PC-3 (cell line): ENCODE measurements at places on chromosomes 4 and X.
A peak's percentile ranks its signal among the peaks of the same experiment; 100 is the strongest.

DNA sequence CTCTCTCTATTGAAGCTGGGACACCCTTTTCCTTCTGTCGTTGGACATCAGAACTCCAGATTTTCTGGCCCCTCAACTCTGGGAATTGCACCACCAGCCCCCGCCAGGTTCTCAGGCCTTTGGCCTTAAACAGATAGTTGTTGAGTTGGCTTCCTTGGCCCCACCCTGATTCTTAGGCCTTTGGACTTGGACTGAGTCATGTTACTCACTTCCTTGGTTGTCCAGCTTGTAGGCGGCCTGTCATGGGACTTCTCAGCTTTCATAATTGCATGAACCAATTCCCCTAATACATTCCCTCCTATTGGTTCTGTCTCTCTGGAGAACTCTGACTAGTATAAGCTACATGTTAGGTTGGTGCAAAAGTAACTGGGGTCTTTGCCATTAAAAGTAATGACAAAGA, 195.7 kb downstream of the GPAT3 start:
- no peaks in the 10 kb centered on the region for H3K36me3 ChIP-seq
- no peaks in the 10 kb centered on the region for H3K27me3 ChIP-seq
- no peak overlapping the region for H3K4me3 ChIP-seq
- peak; percentile 63 for DNase-seq
- H3K27ac ChIP-seq: no peak overlapping the region

DNA sequence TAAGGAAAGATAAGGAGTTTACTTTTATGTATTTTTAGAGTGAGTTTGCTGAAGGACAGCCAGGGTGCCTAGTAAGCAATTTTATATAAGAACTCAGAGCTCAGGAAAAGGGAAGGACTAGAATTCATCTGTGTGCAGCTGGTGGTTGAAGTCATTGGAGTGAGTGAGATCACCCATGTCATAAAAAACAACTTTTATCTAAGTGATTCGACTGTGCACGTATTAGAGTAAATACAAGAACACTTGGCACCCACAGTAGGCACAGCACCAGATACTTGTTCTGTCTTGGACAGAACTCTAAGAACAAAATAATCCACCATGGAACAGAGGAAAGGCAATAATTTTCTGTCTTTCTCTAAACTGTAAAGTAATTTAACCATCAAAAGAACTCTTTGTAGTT, 31.6 kb downstream of the SYNPO2 start:
- no peak overlapping the region for H3K27ac ChIP-seq
- no peaks in the 10 kb centered on the region for H3K36me3 ChIP-seq
- H3K4me3 ChIP-seq: no peak overlapping the region
- peaks cover 19% of the 10 kb centered on the region for H3K4me1 ChIP-seq
- peak; percentile 8 for DNase-seq

GRCh38 chrX:10031746-10032145, 64.6 kb downstream of the CLDN34 start:
- H3K27ac ChIP-seq: no peak overlapping the region
- H3K4me3 ChIP-seq: no peak overlapping the region
- no peaks in the 10 kb centered on the region for H3K27me3 ChIP-seq
- H3K4me1 ChIP-seq: peaks cover 46% of the 10 kb centered on the region

DNA sequence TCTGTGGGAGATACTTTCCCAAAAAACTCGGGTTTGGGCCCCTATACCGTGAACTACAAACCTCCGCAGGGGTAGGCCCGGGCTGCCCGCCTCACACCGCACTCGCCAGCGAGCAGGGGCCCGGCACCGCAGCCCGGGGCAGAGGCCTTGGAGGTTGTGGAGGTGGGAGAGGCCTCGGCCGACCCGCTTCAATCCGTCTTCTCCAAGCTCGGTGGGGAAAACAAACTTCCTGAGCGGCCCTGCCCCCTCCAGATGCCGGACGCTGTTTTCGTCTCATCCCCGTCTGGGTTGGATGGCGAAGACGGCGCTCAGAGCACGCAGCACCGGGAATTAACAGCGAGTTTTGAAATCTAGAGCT, 442 bp upstream of the MCUB start:
- peak overlapping the region; percentile 96 for H3K4me3 ChIP-seq
- no peak for DNase-seq
- H3K36me3 ChIP-seq: no peaks in the 10 kb centered on the region
- peak overlapping the region; percentile 50 for H3K27ac ChIP-seq

DNA sequence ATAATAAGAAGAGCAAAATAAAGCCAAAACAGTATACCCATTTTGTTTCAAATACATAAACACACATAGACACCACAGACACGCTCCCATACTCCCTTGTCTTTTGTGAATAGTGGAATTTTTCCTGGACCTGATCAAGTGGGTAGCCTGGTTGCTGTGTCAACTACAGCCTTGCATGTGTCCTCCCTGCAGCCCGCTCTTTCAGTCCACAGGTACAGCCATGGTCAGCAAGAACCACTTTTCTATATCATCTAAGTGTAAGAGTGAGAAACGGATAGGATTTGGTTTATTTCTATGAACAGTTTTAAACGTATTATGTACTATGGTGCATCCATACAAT, 9.8 kb downstream of the PWWP3B start:
- peaks cover 10% of the 10 kb centered on the region; the same call in 1 of the 2 replicates for H3K27me3 ChIP-seq
- no peak for DNase-seq
- no peaks in the 10 kb centered on the region for H3K4me1 ChIP-seq
- no peaks in the 10 kb centered on the region for H3K36me3 ChIP-seq
- no peak overlapping the region for H3K27ac ChIP-seq
